T-helper 1 cell (primary cell): ENCODE measurements at places on chromosomes 11 and 22.
A peak's percentile ranks its signal among the peaks of the same experiment; 100 is the strongest.

- DNase-seq: no peak
Observed at GRCh38 chr11:70072861-70073755, 5.0 kb upstream of the ANO1 start.

GRCh38 chr11:83162377-83162776 is 5.4 kb downstream of the PCF11 start:
- no peak for DNase-seq

DNA sequence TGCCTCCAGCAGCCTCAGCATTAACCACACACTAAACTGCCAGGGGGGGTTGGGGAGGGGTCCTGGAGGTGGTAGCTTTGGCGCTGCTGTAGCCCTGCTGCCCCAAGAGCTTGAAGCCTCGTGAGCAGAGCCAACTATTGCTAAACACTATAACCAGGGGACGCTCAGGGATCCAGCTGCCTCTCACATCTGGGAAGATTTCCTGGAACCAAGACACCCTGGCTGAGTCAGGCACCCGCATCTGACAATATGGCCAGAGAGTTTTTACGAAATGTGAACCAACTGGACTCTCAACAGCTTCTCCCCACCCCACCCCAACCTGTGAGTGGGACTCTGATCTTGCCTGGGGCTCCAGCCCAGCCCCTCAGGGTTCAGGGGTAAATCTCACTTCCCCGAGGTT is 14.3 kb downstream of the C1QTNF6 start:
- DNase-seq: no peak

DNA sequence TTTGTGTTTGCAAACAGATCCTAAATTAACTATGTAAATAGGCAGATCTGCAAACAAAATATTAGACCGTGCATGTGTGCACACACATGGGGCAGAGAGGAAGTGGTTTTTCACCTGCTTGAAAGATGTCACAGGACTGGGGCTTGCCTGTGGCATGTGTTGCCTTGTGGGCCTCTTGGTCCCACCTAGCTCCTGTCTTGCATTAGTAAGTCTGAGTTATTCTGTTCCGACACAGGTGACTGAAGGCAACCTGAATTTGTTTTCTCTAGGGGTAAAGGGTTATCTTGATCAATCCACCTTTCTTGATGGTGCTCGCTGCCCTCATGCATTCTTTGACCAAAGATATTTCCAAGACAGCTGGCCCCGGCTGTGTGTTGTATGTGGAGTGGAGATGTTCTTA is 667.5 kb downstream of the NTM start:
- DNase-seq: no peak

DNA sequence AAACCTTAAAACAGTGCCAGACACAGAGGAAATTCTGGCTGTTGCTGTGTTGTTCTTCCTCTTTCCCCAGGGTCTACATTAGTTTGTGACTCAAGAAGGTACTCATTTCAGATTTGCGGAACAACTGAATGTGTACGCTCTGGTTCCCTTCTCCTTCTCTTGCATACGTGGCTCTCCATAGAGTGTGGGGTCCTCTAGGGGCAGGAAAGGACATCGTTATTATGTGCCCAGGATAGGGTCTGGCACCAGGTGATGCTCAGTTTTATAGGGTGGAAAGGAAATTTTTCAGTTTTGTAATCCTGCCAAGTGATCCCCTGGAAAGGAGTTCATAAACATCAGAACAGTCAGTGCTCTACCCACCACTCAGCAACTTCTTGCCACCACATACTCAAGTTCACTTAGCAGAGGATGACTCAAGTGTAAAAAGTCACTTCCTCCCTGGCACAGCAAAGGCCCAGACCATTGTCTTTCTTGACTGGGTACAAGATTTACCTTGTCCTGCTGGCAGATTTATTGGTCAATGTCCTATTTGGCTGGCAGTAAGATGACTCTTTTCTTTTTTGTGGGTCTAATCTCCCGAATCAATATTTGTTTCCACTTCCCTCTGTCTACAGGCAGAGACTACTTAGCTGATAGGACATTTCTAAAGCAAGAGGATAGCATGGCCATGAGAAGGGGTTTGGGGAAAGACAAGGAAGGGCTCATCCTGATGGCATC is 246.0 kb upstream of the TENM4 start:
- no peak for DNase-seq

DNA sequence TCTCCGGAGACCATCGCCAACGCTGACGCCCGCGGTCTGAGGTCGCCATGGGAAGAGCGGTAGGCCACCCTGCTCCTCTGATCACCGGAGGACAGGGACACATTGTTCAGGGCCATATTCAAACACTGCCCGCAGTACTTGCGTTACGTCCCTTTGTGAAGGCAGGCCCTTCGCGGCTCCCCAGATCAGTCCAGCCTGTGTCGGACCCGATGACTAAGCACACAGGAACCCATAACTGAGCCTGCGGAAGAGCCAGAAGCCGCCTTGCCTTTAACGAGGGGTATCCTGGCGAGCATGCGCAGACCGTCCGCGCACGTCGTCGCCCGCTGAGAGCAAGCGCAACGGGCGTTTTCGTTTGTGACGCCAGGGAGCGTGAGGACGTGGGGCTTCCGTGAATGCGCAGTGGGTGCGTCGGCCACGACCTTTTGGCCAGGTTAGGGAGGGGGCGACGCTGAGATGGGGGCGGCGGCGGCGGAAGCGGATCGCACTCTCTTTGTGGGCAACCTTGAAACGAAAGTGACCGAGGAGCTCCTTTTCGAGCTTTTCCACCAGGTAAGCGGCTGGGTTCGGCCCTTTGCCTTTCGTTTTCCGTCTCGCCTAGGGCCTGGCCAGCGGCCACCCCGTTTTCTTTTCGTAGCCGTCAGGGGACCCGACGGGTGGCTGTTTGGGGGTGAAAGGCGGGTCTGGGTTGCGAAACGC is at the start of the genes C11orf71 and RBM7:
C11orf71 (minus strand) TSS at position 296 of the 699 bp plus-strand sequence; CDS start at position 116, 180 bp downstream.
RBM7 (plus strand) TSS at position 451 of the 699 bp plus-strand sequence; CDS start at position 457, 6 bp downstream.
- DNase-seq: peak; percentile 98

- DNase-seq: no peak
Observed at GRCh38 chr11:131868629-131869507, 498.5 kb downstream of the NTM start.

GRCh38 chr11:64265176-64266160 is 14.1 kb downstream of the PLCB3 start:
- no peak for DNase-seq

DNA sequence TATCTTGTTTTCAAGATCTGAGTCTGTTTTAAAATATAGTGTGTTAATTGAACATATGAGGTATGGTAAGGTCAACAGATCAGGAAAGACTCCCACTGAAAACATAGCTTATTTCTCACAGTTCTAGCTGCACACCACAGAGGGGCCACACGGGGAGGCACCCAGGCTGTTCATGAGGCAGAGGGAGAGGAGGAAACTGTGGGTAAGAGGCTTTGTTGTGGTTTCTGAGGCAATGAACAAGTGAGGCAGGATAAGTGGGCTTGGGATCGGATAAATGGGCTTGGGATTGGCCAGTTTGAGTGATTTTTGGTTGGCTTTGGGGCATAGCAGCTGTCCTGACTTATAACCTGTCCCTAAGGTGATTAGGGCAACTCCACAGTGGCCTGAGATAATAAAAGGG is 242.1 kb downstream of the LUZP2 start:
- DNase-seq: no peak

- DNase-seq: no peak
Observed at GRCh38 chr11:122375687-122376399, 259.8 kb upstream of the BLID start.

DNA sequence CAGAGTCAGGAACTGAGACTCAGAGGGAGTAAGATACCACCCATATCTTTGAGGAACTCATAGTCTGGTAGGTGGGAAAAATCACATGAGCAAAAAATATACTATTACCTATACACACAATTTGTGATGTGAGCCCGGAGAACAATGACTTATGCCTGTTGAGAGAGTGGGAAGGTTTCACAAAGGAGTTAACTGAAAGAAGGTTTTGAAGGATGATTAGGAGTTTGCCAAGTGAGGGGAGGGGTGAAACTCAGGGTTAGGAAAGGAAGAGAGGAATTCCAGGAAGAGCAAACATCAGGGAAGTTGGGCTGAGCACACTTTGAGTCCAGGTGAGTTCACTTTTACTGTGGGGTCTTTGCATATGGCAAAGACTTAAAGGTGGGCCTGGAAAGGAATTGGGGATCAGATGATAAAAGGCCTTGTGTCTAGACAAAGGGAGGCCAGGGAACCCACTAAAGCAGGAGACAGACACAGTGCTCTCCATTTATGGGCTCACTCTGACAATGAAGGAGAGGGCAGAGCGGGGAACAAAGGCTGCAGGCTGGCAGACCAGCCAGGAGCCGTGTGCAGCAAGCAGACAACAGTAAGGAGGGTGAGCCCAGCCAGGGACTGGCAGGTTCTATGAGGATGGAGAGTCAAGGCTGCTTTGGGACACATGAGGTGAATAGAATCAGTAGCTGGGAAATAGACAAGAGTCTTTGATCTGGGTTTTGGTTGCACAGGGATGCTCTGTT is 33.1 kb downstream of the TSPAN18 start:
- no peak for DNase-seq

GRCh38 chr22:41597635-41597953 is 8.0 kb upstream of the PMM1 start:
- DNase-seq: no peak

- DNase-seq: no peak
Observed at GRCh38 chr11:92848578-92848977, 120.9 kb upstream of the MTNR1B start.

GRCh38 chr11:118263695-118264568 is at the start of gene MPZL2:
Gene MPZL2 (minus strand): TSS chr11:118264297. CDS start chr11:118264153, 144 bp downstream.
- no peak for DNase-seq

- DNase-seq: no peak
Observed at GRCh38 chr22:37014415-37014806, 4.8 kb downstream of the TST start.

DNA sequence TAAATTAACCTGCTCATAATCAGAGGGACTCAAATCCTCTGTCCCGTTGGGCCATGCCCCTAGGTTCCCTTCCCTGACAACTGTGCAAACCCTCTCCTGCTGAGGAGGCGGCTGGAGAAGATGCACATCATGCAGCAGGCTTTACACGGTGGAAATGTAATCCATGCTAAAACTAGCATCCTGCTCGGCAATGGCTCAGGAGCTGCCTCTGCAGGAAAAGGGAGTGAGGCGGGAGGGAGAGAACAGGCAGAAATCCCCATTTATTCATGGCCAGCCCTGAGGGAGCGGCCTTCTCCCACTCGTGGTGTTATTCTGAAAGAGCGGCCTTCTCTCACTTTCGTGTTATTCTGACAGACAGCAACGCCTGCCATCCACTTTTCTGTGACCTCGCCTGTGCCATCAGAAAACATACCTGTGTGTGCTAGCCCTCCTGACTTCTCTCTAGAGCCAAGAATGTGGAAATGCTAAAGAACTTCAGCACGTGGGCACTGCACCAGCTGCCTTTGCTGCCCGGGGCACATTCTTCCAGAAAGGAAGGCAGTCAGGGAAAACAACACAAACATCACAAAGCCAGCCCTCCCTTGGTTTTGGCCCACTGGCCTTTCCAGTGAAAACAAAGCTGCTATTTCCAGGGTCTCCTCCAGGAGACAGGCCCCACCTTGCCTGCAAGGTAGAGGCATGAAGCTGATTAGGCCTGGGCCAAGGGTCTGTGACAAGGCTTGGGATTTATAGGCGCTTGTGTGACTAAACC is 62.9 kb upstream of the BID start:
- DNase-seq: no peak

- no peak for DNase-seq
Observed at GRCh38 chr22:46022881-46023512, 46.0 kb upstream of the WNT7B start.

GRCh38 chr11:18749681-18750319 is 23.8 kb upstream of the IGSF22 start:
- no peak for DNase-seq

DNA sequence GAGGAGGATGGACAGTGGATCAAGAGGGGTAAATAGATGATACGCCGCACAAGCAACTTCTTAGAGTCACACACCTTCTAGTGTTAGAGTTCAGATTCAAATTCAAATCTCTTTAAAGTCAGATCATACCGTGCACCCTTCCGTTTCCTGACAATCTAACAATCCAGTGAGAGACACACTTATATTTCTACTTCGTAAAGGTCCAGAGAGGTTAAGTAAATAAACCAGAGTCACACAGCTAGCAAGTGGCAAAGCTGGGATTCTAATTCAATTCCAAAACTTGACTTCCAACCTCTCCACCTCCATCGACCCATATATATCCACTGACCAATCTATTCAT is 34.0 kb downstream of the MIAT start:
- no peak for DNase-seq

- no peak for DNase-seq
Observed at GRCh38 chr11:32821517-32821916, 8.2 kb upstream of the PRRG4 start.

DNA sequence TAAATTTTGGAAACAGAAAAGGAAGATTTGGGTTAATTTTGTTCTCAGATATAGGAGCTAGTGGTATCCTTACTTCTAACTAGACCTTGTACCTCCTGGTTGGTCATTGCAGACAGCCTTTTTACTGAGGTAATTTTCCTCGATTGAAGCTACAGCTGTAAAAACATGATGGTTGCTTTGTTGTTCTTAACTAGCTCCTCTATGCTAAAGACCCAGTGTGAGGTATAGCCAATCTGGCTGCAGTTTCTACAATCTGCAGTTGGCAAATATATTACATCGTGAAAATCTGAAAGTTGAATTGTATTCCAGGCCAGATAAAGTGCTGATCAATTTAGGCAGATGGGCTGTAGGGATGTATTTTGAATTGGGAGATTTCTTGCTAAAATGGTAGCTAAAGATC is 116.5 kb downstream of the AASDHPPT start:
- DNase-seq: no peak

DNA sequence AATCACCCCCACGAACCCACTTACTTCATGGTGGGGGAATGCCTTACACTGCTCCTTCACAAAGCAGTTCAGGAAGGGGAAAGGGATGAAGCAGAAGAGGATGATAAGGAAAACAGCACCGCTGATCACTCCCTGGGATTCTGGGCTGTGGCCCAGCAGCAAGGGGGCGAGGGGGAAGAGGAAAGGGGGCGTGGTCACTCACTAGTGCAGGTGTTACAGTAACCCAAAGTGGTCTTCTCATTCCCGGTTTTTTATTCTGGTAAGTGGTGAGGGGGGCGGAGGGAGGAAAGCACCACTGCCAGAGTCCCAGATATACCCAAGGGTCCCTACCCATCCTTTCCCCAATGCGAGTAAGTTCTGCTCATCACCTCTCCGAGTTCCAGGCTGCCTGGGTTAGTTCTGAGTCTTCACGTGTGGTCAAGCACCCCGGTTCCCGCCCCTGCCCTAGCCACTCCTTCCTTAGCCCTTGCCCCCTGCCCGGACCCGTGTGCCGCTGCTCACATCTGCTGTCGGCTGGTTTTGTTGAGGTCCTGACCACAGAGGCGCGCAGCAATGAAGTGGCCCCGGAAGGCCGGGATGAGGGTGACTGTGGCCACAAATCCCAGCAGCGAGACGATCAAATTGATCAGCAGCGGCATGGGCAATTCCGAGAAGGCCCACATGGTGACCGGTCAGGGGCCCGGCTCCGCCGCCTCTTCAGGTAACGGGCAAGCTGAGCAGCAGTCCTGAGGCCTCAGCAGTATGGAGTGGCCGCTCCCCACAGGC is 477 bp downstream of the DPAGT1 start:
- no peak for DNase-seq

DNA sequence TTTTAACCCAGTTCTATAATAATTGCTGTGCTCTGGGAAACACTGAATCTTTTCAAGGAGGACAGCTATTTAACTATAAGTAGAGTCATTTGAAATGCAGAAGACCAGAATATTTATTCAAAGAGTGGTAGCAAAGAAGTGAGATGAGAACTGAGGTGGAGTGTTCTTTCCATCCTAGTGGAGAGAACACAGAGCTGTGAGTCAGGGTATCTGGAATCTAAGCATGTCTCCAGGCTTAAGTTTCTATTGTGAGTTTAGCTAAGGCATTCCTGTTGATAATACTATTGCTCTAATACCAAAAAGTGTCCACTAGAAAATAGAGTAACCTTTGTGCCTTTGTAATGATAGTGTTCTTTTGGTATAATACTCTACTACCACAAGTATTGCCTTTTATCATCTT is 32.4 kb downstream of the JAM3 start:
- no peak for DNase-seq
